HS-5 (cell line): ENCODE measurements at places on chromosomes 1 and 21.

DNA sequence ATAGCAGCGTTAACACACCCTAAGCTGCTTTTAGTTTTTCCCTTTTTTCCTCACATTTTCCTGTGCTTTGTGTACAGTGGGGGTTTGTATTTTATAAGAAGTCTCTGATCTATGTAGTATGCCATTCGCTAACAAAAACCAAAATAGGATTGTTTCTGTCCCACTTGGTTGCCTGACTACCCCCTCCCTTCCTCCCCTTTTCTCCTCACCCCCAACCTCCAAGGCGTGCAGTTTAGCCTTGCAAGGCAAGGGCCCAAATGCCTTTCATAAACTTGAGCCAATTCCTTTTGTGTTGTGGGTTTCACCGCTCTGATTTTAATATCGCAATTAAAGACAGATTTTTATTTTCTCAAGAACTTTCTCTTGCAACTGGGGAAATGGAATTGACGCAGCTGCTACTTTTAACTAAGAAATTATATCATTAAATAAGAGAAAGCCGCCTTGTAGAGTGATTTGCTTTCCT, 276.9 kb downstream of the TM2D1 start:
- DNase-seq = no peak

GRCh38 chr21:46416551-46416950, 42.1 kb upstream of the DIP2A start:
- no peak for DNase-seq

DNA sequence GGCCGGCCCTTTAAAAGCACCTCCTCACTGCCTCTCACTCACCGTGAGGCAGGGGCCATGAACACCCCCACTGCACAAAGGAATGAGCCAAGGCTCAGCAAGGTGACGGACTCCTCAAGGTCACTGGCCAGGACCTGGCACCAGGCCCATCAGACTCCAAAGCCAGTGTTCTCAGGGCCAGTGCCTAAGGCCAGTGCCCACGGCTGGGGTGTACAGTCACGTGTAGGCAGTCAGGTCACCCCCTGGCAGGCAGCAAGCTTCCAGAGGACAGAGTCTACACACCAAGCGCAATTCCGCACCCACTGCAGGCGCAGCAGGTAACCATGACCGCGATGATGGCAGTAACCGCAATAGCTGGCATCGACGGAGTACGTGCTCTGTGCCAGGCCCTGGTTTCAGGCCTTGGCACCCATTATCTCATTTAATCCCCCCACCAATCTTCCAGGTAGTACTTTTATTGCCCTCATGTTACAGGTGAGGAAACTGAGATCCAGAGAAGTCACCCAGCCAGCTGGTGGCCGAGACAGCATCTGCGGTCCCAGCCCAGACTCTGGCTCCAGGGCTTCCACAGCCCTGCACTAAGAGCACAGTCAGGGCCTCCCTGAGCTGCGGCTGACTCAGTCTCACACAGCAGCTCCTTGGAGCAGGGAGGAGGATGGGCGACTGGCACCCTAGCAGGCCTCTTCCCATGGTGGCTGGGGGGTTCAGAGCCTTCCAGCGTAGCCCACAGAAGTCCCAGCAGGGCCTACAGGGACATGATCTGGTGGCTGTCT, 27.0 kb downstream of the RAP1GAP start:
- no peak for DNase-seq

DNA sequence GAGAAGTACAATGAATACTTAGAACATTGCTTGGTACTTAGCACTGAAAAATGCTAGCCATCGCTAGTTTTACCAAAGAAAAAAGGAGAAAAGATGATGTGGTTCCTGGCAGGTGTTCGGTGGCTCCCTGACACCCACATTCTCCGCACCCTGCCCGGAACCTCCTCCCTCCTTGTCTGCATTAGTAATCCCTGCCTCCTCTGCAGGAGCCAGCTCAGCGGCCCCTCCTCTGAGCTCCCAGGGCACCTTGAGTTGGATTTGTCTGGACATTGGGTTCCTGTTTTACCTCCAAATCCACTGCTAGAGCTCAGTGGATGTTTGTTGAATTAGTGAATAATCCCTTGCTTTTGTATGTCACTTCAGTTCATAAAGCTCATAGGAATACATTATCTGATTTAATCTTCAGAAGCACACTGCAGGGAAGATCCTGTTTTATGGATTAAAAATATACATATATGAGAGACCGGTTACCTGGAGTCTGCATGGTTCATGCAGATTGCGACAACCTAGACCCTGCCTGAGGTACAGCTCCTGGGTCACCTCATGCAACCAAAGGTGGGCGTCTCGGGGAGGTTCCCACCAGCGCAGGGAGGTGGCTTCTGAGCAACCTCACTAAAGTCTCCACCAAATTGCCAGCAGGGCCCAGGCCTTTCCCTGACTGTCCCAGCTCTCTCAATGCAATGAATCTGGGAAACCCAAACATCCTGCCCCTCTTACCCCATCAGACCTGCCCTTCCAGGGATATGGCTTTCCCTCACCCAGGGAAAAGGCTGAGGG, 24.2 kb downstream of the PCAT6 start:
- DNase-seq = no peak
